CD4-positive, CD25-positive, alpha-beta regulatory T cell (primary cell): ENCODE measurements at places on chromosomes 12 and 14.

DNA sequence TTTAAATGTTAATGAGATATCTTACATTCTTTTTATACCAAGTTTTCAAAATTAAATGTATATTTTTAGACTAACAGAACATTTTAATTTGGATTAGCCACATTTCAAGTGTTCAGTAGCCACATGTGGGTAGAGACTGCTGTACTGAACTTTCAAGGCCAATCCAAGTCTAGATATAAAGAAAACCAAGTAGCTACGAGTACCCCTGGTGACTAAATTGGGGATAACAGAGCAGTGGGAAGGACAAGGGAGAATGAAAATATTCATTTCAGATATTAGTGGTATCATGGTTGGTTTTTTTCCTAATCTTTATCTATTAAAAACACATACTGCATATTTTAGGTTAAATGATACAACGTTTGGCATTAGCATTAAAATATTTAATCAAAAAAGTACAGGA, 69.4 kb upstream of the RHOJ start:
- no peaks in the 10 kb centered on the region for H3K36me3 ChIP-seq
- H3K4me1 ChIP-seq = no peaks in the 10 kb centered on the region
- H3K27me3 ChIP-seq = no peaks in the 10 kb centered on the region
- no peak overlapping the region for H3K27ac ChIP-seq
- no peak overlapping the region for H3K4me3 ChIP-seq

DNA sequence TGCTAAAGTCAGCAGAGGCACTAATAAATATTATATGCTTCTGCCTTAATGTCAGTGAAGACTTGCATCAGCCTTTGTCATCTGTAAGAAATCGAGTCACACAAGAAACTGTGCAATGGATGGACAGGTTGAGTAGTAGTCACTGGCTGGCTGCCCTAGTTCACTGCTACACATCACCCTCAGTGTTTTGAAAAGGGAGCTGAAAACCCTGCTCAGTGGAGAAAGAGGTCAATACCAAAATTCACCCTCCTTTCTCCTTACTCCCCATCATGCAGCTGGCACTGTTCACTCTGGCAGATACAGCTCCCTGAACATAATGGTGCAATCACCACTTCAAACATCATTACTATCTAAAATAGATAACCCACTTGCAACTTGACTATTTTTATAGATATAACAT, 6.6 kb downstream of the ANKS1B start:
- DNase-seq = no peak
- no peak overlapping the region for H3K27ac ChIP-seq
- no peaks in the 10 kb centered on the region for H3K36me3 ChIP-seq
- H3K4me3 ChIP-seq = no peak overlapping the region
- peaks cover 6% of the 10 kb centered on the region for H3K27me3 ChIP-seq
- no peaks in the 10 kb centered on the region for H3K4me1 ChIP-seq

- H3K27me3 ChIP-seq = peaks cover 2% of the 10 kb centered on the region
- no peaks in the 10 kb centered on the region for H3K4me1 ChIP-seq
- no peak overlapping the region for H3K4me3 ChIP-seq
Observed at GRCh38 chr14:51182131-51182565, 57.9 kb upstream of the TMX1 start.

- H3K4me3 ChIP-seq = no peak overlapping the region
- H3K27me3 ChIP-seq = peaks cover 8% of the 10 kb centered on the region
- H3K4me1 ChIP-seq = no peaks in the 10 kb centered on the region
- H3K36me3 ChIP-seq = no peaks in the 10 kb centered on the region
- no peak for DNase-seq
- H3K27ac ChIP-seq = no peak overlapping the region
Observed at GRCh38 chr14:31536201-31536960, 24.8 kb upstream of the NUBPL start.

GRCh38 chr14:93012951-93013719, 90.2 kb downstream of the CHGA start:
- no peak overlapping the region for H3K27ac ChIP-seq
- no peaks in the 10 kb centered on the region for H3K27me3 ChIP-seq
- peaks cover 12% of the 10 kb centered on the region for H3K36me3 ChIP-seq
- H3K4me3 ChIP-seq = no peak overlapping the region

- H3K4me1 ChIP-seq = no peaks in the 10 kb centered on the region
- H3K36me3 ChIP-seq = no peaks in the 10 kb centered on the region
- H3K27ac ChIP-seq = no peak overlapping the region
- no peak overlapping the region for H3K4me3 ChIP-seq
- no peak for DNase-seq
Observed at GRCh38 chr12:81080431-81080983, 2.6 kb downstream of the ACSS3 start.

- no peaks in the 10 kb centered on the region for H3K27me3 ChIP-seq
- no peak overlapping the region for H3K4me3 ChIP-seq
- DNase-seq = peak; percentile 18
- H3K4me1 ChIP-seq = peaks cover 5% of the 10 kb centered on the region
Observed at GRCh38 chr14:105945896-105946295, 419.5 kb downstream of the TMEM121 start.

DNA sequence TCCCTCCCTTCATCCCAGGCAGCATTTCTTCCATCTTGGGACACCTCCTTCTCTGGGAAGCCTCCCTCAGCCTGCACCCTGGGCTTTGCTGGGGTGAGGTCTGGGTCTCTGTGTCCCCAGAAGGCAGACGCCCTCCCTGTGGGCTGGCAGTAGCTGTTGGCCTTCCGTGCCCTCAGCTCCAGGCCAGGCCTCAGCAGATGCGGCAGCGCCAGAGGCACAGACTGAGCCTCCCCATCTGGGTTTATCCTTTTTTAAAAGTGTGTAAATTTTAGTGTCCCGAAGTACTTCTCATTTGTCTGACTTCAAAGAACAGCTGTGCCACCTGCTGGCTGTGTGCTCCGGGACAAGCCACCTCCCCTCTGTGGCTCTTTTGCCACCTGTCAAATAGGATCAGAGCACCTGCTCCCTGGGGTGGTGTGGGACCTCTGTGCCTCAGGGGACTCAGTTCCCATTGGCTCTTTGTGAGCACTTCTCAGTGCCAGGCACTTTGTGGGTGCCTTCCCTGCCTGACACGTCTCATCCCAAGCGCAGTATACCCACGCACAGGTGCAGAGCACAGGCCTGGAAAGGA, 11.1 kb downstream of the EXOC3L4 start:
- peaks cover 2% of the 10 kb centered on the region for H3K27me3 ChIP-seq
- no peak for DNase-seq
- no peak overlapping the region for H3K27ac ChIP-seq
- H3K36me3 ChIP-seq = no peaks in the 10 kb centered on the region
- peaks cover 6% of the 10 kb centered on the region for H3K4me1 ChIP-seq

- no peaks in the 10 kb centered on the region for H3K27me3 ChIP-seq
- H3K4me1 ChIP-seq = no peaks in the 10 kb centered on the region
- no peak overlapping the region for H3K27ac ChIP-seq
- no peak for DNase-seq
- H3K36me3 ChIP-seq = no peaks in the 10 kb centered on the region
Observed at GRCh38 chr14:30054201-30054600, 126.6 kb upstream of the PRKD1 start.

DNA sequence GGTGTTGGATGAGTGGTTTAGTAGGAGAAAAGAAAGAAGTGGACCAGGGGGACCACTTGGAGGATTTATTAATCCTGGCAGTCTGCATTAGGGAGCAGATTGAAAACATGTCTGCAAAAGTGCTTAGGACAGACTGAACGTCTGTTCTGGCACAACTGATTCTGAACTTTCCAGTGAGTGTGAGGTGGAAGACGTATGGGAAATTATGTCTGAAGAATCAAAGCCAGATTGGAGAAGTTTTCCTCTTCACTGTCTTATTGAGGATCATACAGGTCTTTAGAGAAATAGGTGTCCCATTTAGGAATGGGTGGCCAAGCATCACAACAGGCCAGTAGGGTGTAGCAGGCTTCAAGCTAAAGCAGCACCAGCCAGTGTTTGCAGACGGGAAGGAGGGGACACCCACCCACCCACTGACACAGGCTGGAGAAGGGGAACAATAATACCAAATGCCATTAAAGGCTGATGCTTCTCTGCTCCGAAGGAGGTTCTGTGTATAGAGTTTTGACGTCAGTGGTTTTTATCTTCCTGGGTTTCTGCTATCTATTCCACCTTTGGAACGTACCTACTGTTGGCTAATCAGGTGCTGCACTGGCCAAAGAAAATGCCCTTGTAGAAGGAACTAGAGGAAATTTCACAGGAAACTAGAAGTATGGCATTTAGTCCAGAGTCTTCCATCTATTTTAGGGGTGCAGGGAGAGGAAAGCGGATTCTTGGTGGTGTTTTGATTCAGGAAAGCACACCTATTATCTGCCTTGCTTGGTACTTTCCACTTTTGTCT, 1.8 kb downstream of the SRRM4 start:
- H3K27ac ChIP-seq = no peak overlapping the region
- DNase-seq = no peak

DNA sequence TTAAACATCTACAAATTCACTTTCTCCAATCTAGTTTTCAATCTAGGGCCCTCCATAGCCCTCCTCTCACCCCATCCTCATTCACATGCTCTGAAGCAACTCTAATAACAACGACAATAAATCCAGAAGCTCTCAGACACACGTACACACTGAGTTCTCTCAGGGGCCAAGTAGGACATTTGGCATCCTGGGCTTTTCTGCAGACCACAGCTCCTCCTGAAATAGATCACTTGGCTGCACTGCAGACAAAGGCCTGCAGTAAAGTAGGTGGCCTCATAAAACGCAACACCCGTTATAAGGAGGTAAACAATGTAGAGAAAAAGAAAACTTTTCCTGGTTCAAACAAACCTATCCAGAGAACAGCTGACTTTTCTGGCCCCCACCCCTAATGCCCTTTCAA, 111.2 kb downstream of the TMTC1 start:
- no peak overlapping the region for H3K27ac ChIP-seq
- H3K4me1 ChIP-seq = no peaks in the 10 kb centered on the region
- no peak overlapping the region for H3K4me3 ChIP-seq
- H3K27me3 ChIP-seq = no peaks in the 10 kb centered on the region
- DNase-seq = no peak

GRCh38 chr12:94157981-94158411, 9.6 kb downstream of the PLXNC1 start:
- no peaks in the 10 kb centered on the region for H3K36me3 ChIP-seq
- H3K4me3 ChIP-seq = no peak overlapping the region
- H3K27me3 ChIP-seq = no peaks in the 10 kb centered on the region
- H3K27ac ChIP-seq = no peak overlapping the region
- no peak for DNase-seq

DNA sequence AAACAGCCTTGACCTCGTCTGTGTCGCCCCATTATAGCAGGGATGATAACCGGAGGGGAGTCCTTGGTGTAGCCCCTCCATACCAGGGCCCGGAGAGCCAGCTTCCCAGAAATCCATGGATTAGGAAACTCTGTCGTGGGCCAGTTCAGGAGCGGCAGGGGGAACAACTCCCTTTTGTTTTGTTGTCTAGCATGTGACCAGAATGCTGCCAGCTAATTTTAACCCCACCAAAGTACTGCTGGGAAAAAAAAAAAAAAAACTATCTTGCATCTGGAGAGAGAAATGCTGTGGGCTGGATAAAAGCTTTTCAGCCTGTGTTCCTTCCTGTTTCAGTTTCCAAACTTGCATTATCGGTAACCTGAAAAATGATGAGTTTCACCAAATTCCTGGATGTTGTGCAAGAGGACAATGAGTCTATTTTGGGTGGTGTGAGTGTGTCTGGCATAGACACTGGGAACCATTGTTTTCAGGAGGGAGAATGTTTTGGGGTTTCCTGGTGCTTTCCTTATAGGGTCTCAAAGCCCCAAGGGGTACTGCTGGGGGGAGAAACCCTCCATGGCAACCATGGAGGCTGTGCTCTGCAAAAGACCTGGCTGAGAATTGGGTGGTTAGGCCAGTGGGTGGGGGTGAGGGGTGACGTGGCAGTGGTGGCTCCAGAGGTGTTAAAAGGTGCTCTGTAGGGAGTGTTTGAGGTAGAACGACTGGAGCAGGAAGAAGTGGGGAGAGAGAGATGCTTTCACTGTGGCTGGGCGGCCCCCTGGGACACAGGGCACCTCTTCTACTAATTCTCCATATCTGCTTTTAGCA, 14.9 kb upstream of the IRF2BPL start:
- H3K4me1 ChIP-seq = peaks cover 59% of the 10 kb centered on the region
- no peak overlapping the region for H3K4me3 ChIP-seq
- no peaks in the 10 kb centered on the region for H3K36me3 ChIP-seq
- no peak for DNase-seq
- peak overlapping the region; percentile 37 for H3K27ac ChIP-seq
- H3K27me3 ChIP-seq = no peaks in the 10 kb centered on the region

DNA sequence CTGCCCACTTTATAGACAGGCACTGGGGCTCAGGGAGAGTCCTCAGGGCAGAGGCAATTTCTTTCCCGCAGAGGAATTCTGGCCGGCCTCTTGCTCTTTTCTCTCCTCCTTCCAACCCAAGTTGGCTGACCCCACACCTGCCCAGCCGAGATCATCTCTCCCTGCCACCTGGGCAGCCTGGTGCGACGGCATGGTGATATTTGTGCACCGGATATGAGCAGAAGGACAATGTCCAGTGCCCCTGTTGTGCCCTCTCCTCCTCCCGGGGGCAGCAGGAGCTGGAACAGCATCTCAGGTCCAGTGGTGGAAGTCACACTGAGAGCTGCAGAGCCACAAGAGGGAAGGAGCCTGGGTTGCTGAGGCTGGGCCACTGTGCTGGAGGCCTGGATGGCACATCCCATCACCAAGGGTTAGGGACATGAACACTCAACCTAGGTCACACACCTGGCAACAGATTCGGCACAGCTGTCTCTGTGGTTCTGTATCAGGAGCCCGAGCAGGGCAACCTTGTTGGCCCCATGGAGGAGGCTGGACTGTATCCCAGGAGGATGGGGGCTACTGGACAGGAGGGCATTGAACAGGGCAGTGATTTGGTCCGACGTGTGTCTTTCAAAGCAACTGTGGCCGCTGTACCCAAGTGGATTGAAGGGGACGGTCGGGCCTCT, 57.7 kb upstream of the DIO3 start:
- H3K27ac ChIP-seq = no peak overlapping the region
- no peaks in the 10 kb centered on the region for H3K36me3 ChIP-seq
- no peaks in the 10 kb centered on the region for H3K4me1 ChIP-seq
- no peak for DNase-seq

- H3K4me3 ChIP-seq = no peak overlapping the region
- peaks cover 2% of the 10 kb centered on the region for H3K27me3 ChIP-seq
- H3K36me3 ChIP-seq = no peaks in the 10 kb centered on the region
- H3K27ac ChIP-seq = no peak overlapping the region
Observed at GRCh38 chr12:66392266-66392915, 90.1 kb downstream of the HELB start.

- no peak for DNase-seq
- H3K27ac ChIP-seq = no peak overlapping the region
- no peaks in the 10 kb centered on the region for H3K27me3 ChIP-seq
Observed at GRCh38 chr14:25121337-25122129, 71.6 kb upstream of the STXBP6 start.

- no peaks in the 10 kb centered on the region for H3K4me1 ChIP-seq
- no peaks in the 10 kb centered on the region for H3K27me3 ChIP-seq
- H3K27ac ChIP-seq = no peak overlapping the region
- no peaks in the 10 kb centered on the region for H3K36me3 ChIP-seq
Observed at GRCh38 chr12:102871014-102871413, 46.0 kb downstream of the PAH start.

GRCh38 chr12:98090731-98091130, 424.7 kb upstream of the TMPO start:
- no peak overlapping the region for H3K4me3 ChIP-seq
- no peaks in the 10 kb centered on the region for H3K36me3 ChIP-seq
- no peak overlapping the region for H3K27ac ChIP-seq
- no peaks in the 10 kb centered on the region for H3K27me3 ChIP-seq

GRCh38 chr12:3329361-3329760, 161.6 kb upstream of the PRMT8 start:
- no peak overlapping the region for H3K4me3 ChIP-seq
- DNase-seq = no peak
- H3K36me3 ChIP-seq = no peaks in the 10 kb centered on the region
- no peaks in the 10 kb centered on the region for H3K27me3 ChIP-seq
- no peak overlapping the region for H3K27ac ChIP-seq
